ENCODE measurements at places on chromosomes 3 and 15.

DNA sequence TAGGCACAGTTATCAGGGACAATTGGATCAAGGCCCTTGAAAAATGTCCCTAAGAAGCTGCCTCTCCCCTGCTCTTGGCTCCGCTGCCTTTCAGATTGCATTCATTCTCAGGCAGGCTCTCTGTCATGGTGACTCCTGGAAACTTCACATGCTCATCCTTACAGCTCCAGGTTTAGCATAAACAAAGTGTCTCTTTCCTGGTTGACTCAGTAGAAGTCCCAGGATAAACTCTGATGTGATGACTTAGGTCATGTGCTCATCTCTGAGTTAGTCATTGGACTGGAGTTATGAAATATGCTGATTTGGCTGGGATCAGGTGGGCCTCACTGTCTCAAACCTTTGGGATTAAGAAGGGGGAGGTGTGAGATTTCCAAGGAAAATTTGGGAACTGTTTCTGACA, 243.8 kb downstream of the ZNF621 start:
- peak; percentile 43 for DNase-seq

DNA sequence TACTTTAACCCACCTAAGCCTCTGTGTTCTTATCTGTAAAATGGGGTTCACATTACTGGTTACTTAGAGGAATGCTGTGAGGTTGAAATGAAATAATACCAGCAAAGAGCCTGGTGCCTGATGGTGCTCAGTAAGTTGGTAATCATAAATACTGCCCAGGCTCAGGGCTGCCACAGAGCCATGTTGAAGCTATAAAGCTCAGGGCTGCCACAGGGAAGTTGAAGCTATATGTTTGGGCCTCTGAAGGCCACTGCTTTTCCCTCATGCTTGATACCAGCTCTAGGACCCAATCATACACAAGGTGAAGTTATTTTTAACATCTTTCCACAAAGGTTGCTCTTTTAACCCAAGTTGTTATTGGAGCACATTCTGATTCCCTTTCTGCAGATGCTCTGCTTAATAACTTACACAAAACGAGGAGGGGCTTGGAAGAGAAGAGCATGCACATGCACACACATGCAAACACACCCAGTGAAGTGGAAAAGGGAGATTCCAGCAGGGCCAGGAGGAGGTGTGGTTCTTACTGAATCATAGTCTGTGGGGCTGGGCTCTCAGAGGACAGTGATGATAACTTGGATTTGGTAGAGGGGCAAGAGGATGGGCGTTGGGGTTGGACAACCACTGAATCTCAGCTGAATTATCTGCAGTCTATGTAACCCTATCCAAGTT, 17.4 kb downstream of the PARP14 start:
- no peak for DNase-seq

- DNase-seq, result no peak
Observed at GRCh38 chr3:43913036-43913948, 222.6 kb downstream of the ABHD5 start.

GRCh38 chr15:74062671-74063070, 19.7 kb downstream of the GOLGA6A start:
- no peak for DNase-seq

GRCh38 chr3:108222853-108223565, 785 bp upstream of the IFT57 start:
- DNase-seq, result no peak

DNA sequence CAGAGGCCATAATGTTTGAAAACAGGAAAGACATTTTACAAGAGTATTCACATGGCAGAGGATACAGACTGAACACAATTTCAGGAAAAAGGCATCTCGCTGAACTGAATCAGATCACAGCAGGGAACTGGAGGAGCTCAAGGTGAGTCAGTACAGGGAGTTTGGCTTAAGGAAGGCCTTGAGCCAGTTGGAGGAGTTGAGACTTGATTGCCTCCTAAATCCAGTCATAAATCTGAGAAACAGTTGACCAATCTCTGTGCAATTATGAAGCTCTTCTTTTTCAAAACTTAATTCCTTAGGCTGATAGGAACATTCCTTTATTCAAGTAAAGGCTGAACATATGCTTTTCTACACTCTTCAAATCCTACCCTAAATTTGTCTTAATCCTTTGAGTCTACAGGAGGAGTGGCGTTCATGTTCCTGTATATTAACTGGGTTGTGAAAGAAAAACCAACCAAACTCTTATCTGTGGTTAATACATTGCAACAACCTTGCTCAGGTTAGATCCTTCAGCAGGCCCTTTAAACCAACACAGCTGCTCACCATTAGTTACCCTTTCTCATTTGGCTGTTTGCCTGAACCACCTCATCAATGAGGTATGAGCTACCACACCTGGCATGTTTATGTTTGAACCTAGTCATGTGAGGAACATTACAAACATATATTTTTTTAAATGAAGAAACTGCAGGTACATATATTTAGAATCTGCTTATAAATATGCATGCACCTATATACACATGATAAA, 404.1 kb upstream of the ATP11B start:
- DNase-seq, result peak; percentile 96

- no peak for DNase-seq
Observed at GRCh38 chr15:43441316-43441715, 51.6 kb downstream of the TP53BP1 start.

DNA sequence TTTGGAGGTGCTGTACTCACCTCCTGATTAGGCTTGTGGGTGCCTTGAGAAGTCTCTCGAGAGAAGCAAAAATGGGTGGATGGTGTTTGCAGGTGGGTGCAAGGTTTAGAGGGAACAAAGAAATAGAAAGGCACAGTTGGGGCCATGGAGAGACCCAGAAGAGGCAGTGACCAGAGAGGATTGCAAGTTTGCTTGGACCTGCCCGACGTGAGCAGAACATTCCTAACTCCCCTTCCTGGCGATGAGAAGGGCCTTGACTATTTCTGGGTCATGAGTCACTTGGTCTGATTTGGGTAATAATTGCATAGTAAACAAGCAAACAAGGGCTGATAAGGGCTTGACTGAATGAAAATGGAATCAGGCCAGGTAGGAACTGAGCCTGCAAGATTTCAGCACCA, 7.0 kb upstream of the CTSH start:
- peak; percentile 60 for DNase-seq

DNA sequence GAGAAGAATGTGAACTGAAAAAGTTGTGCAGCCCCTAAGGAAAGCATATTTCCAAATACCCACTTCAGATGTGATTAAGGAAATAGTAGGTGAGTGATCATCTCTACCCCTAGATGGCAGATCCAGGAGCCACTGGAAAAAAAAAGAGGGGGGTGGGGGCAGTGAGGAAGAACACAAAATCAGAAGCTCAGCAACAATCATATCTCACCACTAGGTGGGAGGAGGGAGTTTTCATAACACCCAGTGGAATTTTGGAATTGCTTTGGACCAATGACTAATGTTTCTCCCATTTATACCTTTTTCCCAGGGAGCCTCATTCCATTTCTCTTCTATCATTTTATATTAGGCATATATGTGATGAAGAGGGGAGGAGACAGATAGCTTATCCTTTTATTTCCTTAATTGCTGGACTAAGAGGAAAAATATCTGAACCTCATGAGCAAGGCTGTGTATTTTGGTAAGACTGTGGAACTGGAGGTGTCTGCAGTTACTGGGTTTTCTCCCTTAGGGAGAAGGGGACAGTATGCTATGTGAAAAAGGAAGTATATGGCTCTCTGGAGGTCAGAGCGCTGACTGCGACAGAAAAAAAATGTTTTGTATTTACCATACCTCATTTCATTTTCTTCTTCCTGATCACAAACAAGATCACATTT, 363.4 kb downstream of the GAP43 start:
- DNase-seq, result no peak

- no peak for DNase-seq
Observed at GRCh38 chr3:177147790-177148189, 49.5 kb downstream of the TBL1XR1 start.

DNA sequence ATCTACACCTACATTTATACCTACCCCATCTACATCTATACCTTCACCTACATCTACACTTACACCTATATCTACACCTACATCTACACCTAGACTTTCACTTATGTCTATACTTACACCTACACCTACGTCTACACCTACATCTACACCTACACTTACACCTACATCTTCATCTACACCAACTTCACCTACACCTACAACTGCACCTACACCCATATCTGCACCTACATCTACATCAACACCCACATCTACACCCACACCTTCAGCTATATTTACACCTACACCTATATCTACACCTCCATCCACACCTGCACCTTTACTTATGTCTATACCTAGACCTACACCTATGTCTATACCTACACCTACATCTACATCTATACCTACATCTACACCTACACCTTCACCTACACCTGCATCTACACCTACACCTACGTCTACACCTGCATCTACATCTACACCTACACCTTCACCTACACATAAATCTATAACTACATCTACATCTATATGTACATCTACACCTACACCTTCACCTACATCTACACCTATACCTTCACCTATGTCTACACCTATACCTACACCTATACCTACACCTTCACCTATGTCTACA, 30.9 kb upstream of the PRR23E start:
- DNase-seq, result no peak

DNA sequence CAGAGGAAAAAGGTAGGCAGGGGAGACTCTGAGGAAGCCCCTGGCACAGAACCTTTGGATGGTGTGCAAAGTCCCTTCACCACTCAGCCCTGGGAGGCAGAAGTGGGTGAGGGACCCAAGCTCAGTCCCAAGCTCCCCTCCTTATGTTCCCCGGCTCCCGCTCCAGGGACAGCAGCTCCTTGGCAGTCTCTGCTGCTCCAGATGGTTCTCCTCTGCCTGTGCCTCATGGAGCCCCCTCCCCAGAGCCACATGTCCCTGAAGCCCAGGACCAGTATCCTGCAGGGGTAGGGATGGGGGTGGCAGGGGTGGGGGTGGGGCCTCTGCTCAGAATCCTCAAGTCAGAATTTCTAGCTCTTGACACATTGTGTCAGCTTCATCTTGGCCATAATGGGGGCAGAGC, 8.0 kb upstream of the CAMKV start:
- no peak for DNase-seq

DNA sequence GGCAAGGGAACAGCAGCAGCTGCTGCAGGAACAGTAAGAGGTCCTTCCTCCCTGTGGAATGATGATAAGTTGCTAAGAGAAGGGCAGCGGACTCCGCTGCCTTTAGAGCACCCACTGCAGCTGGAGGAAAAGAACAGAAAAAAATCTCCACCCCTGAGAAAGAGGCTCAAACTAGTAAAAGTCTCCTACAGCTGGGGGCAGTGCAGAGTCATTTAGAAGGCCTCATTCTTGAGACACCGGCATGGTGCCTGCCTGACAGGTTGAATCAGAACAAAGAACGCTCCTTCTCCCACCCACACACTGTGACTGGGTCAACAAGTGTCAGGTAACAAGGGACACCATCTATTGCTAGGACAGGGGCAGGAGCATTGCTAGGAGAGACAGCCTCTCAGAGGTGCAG, 188.4 kb downstream of the ABHD5 start:
- no peak for DNase-seq

DNA sequence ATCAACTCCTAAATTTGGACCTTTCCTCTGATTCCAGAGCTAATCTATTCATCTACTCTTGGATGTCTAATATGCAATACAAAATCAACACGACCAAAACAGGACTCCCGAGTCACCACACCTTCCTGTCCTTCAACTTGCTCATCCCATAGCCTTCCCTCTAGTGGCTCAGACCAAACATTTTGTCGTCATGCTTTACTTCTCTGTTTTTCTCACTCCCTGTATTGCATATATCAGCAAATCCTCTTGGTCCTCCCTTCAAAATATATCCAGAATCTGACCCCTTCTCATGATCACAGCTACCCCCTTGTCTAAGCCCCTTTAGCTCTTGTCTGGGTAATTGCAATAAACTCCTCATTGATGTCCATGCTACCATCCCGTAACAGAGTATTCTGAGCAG, 30.5 kb upstream of the DCP1A start:
- no peak for DNase-seq

GRCh38 chr3:140443073-140443472, 234.8 kb upstream of the TRIM42 start:
- DNase-seq, result no peak

- no peak for DNase-seq
Observed at GRCh38 chr3:124007186-124007585, 15.3 kb upstream of the ROPN1 start.

GRCh38 chr15:84594617-84595290, 6.1 kb upstream of the ZSCAN2 start:
- DNase-seq, result no peak

GRCh38 chr3:44923632-44924456, 49.4 kb downstream of the TGM4 start:
- no peak for DNase-seq

DNA sequence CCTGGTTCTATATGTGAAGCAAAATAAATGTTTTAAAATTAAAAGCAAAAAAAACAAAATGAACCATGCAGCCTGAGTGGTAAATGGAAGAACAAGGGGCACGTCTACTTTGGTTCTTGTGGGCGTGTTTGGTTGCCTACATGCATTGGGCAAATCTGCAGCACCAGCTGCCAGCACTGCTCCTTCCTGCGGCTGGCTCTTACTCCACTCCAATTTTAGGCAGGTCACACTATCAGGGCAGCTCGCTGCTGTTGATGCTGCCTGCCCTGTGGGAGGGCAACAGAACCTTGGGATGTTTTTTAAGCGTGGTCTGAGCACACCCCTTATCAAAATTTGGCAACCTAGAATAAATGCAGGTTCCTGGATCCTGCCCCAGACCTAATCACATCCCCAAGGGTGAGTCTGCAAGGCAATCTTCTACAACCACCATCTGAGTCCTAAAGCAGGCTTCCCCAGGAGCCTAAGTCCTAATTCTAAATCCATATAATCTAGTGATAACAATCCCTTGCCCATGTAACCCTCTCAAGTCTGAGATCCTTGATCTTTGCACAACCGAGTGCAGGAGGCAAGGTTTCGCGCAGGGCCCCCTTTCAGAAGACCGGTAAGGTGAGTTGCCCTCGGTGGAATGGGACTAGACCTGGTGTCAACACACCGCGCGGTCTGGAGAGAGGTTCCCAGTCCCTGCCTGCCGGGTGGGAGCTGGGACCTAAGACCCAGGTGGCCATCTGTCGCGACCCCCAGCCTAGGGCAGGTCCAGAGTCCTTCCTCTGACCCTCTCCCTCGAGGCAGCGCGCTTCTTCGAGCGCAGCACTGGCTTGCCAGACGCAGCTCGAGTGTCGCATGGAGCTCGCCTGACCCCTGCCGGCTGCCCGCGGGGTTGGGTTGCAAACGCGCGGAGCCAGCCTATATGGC, 15.9 kb downstream of the IVD start:
- DNase-seq, result no peak

DNA sequence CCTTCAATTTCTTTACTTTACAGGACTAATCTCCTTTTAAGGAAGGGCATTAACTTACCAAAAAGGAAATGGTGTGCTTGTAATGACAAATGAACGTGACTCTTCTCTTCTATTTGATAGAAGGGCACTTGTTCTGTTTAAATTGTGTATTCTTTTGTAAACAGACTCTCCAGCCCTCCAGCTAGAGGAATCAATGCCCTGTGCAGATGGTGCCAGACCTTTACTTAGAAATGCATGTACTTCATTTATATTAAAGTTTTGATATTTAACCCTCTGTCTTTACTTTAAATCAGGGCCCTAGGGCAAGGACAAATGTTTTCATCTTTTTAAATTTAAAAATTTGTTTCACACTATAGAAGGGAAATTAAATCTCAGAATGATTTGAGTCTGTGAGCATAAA, 355.1 kb downstream of the GBE1 start:
- no peak for DNase-seq
